ENCODE measurements at places on chromosomes 5 and 9.

DNA sequence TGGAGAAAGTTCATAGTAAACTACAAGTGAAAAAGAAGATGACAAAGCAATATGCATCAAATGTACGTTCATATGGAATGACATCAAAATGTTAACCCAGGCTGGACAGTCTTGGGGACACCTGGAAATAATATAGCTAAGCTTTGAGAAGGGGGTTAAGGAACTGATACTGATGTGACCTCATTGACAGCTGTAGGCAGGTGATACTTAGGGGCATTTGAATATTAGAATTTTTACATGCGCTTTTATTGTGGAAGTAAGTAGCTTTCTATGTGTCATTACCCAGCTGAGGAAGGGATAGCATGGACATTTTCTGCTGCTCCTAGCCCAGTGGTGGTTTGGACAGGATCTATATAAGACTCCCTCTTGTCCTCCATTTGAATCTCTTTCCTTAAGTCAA lies 299.7 kb downstream of the CWC27 start:
- no peak for DNase-seq

- DNase-seq, result no peak
Observed at GRCh38 chr9:74458832-74459231, 38.3 kb upstream of the RORB start.

- no peak for DNase-seq
Observed at GRCh38 chr5:140977003-140977402, 10.7 kb downstream of the PCDHAC2 start.

DNA sequence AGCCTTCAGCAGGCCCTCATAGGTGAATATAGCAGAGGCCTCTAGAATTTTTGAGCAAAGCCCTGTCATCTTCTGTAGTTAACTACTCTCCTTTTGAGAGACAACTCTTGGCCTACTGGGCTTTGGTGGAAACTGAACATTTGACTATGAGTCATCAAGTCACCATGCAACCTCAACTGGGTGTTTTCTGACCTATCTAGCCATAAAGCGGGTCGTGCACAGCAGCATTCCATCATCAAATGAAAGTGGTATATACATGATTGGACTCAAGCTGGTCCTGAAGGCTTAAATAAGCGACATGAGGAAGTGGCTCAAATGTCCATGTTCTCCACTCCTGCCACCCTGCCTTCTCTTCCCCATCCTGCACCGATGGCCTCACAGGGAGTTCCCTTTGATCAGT lies 1115.5 kb downstream of the TAF11L14 start:
- no peak for DNase-seq

GRCh38 chr9:33472881-33473615 lies 676 bp downstream of the NOL6 start:
- DNase-seq, result no peak

DNA sequence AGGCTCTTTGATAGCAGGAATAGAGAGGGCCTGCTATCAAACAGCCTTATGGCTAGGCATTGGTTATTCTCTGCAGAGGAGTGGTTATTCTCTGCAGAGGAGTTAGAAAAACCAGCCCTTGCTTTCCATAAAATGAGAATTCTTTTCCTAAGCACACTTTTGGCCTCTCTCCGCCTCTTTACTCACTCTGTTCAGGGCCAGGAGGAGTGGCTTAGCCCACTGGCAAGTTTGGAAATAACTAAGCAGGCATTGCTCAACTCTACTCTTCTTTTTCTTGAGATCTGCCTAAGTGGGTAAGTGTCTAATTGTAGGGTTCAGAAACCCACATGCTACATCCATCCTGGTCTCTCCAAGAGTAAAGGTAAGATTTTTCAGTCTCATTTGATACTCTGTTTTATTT lies 341.7 kb downstream of the KIAA0825 start:
- no peak for DNase-seq

DNA sequence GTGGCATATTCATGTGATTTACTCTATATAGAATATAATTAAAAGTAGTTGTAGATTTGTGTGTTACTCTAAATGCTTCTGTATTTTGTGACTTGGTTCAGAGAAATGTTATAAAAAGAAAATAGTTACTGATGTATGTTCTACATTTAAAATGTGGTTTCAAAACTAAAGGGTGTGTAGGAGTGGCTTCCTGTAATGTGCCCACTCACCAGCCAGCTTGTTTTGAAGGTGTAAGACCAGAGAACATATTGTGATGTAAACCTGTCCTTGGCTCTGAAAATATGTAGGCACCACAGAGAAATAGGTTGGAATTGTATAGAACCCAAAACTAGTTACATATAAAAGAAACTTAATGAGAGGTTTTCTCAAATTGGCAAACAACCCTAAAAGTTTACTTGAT lies 51.2 kb upstream of the ARRDC3 start:
- DNase-seq, result no peak

GRCh38 chr5:74412066-74412465 lies 228.5 kb downstream of the ENC1 start:
- DNase-seq, result no peak

DNA sequence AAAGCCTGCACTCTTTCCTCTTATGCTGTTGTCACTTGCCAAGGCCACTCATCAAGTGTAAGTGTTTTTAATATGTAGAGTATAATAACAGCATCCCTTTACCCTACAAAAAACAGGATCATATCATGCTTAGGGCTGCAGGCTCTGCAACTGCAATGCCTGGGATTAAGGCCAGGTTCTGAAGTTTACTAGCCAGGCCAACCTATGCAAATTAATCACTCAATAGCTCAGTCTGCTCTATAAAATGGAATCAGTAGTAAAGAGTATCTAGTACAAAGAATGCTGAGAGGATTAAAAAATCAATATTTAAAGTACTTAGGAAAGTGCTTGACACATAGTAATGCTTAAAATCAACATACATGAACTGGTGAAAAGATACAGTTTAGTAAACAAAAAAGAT lies 253.3 kb downstream of the EDIL3 start:
- DNase-seq, result no peak

- DNase-seq, result peak; percentile 79
Observed at GRCh38 chr5:171629628-171630349, 155.8 kb upstream of the SMIM23 start.

- no peak for DNase-seq
Observed at GRCh38 chr9:106060885-106061284, 366.5 kb downstream of the TMEM38B start.

DNA sequence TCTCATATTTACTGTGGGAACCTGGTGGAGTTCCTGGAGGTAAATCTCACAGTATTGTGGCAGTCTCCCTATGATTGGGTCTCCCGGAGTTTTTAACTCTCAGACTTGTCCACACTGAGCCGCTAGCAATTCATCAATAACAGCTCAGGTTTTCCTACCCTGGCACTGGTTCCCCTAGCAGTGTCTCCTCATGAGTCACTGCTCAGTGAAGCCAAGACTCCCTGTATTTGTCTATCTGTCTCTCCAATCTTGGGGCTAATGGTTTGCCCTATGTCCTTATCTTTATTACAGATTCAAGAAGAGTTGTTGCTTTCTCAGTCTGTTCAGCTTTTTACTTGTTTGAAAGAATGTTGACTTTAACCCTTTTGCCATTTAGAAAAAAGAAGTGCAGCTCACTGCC lies 176.7 kb upstream of the FGF10 start:
- no peak for DNase-seq

DNA sequence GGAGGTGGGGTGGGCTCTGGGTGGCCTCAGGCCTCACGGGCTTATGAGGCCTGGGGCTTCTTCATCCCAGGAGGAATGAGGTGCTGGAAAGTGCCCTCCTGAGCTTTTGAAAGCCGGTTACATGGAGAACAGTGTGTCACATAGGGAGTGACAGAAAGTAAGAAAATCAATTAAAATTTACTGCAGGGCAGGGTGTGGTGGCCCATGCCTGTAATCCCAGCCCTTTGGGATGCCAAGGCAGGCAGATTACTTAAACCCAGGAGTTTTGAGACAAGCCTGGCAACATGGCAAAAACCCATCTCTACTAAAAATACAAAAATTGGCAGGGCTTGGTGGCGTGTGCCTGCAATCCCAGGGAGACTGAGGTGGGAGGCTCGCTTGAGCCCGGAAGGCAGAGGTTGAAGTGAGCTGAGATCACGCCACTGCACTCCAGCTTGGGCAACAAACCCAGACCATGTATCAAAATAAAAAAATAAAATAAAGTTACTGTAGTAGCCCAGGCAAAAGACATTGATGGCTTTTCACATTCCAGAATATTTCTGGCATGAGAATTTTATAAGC lies 125.8 kb upstream of the DAPK1 start:
- DNase-seq, result no peak

- DNase-seq, result peak; percentile 94
Observed at GRCh38 chr9:35905912-35906679, at the start of gene HRCT1. Gene HRCT1 (plus strand): TSS chr9:35906202. CDS start chr9:35906288, 86 bp downstream.

DNA sequence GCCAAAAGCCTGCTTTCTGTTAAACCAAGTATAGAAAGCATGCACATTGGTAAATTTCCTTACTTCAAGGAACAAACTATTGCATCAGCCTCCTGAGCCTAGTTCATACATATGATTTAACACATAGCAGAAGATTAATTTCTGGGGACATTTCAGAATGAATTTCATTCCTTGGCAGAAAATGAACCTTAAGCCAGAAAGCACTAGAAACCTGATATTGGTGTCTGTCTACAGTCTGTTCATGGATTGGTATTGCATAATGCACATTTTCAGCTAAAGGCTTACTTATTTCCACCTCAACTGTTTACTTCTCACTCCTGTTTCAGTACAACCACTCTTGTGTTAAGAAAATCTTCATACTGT lies 1471.8 kb upstream of the NUDT12 start:
- DNase-seq, result no peak

DNA sequence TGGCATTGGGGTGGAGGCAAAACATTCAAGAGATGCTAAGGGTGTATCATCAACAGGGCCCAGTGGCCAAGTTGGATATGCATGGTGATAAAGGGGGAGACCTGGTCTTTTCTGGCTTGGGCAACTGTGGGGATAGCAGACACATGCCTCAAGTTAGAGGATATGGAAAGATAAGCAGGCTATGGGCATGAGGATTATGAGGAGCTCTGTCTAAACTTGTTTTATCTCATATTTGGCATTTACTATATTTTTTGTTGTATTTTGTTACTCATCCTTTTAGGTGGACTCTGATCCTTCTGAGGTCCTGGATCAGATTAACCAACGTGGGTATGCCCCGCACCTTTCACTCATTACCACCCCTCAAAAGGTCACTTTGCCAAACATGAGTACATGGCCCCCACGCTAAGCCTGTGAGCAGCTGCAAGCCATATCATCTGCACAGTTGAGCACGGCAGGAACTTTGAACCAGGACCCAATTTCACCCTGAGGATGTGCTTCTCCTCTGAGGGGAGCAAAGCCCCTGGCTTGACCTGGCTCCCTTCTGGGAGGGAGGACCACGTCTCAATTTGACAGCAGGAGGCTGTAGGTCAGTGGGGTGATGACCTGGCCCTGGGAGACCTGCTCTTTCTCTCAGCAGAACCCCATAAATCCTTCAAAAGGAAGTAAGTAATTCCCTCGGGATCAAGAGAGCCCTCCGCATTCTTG lies 71.1 kb upstream of the CD180 start:
- peak; percentile 62 for DNase-seq

- no peak for DNase-seq
Observed at GRCh38 chr9:84751921-84752320, 82.4 kb downstream of the NTRK2 start.

GRCh38 chr9:74953235-74953751 lies 581 bp upstream of the C9orf40 start:
- peak; percentile 58 for DNase-seq

- no peak for DNase-seq
Observed at GRCh38 chr5:55211184-55211874, 15.8 kb downstream of the MCIDAS start.

- DNase-seq, result no peak
Observed at GRCh38 chr5:68932830-68933434, 160.9 kb upstream of the SLC30A5 start.

DNA sequence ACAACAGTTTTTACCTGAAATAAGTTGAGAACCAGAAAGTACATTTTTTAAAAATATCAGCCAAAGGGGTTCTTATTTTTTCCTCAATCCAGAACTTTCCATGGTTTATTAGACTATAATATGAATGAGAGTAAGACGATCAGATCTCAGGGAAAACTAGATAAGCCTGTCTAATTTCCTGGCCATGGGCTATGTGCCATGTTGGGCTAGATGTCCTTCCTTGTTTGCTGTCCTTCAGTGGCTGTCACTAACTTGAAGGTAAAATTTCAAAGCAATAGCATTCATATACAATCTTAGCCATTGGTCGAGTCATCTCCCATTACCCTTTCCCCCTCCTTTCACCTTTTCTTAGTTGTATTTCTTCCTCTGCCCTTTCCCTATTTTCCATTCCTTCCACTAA lies 179.5 kb upstream of the PPP1R2B start:
- no peak for DNase-seq

DNA sequence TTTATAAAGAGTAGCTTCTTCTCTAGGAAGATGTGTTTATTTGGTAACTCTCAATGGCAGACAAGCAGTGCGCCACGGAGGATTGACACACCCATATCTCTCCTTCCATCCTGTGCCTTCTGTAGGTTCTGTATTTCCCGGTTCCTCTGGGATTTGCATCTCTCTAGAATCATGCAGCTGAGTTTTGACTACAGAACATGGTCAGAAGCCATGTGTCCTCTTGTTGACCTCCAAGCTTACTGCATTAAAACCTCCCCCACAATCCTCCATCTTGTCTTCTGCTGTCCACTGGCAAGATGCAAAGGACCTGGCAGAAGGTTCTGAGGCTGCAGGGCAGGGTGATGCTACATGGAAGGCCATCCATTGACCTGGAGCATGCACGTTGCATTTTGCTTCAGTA lies 482.0 kb downstream of the DMRT2 start:
- peak; percentile 44 for DNase-seq

GRCh38 chr9:112308588-112308987 lies 24.8 kb downstream of the PTBP3 start:
- no peak for DNase-seq

- no peak for DNase-seq
Observed at GRCh38 chr9:106981396-106982287, 118.7 kb downstream of the ZNF462 start.

GRCh38 chr9:124852121-124852828 lies 985 bp upstream of the WDR38 start:
- DNase-seq, result no peak

- DNase-seq, result no peak
Observed at GRCh38 chr9:3215658-3216057, 310.1 kb downstream of the RFX3 start.

GRCh38 chr9:119289740-119290433 lies 79.3 kb downstream of the BRINP1 start:
- DNase-seq, result peak; percentile 56

DNA sequence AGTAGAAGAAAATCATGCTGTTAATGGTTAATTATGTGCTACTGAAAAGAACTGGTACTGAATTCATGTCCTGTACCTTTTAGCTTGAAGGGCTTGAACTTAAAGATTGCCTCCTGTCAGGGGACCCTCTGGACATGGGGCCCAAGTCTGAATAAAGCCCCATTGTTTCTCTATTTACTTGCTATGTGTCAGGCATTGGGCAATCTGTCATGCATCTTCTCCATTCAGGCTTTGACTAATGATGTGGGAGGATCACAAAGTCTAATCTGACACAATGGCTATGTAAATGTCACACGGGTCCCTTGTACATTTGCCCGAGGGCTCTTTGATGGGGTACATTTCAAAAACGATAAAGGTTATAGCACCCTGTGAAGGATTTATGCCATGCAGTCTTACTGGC lies 64.0 kb upstream of the TUSC1 start:
- no peak for DNase-seq
